Activated CD4-positive, alpha-beta T cell treated with anti-CD3 and anti-CD28 coated beads, Interleukin-2, amount 50 U/mL, for 24 hours (primary cell): ENCODE measurements at places on chromosomes 11 and 22.
A peak's percentile ranks its signal among the peaks of the same experiment; 100 is the strongest.

DNA sequence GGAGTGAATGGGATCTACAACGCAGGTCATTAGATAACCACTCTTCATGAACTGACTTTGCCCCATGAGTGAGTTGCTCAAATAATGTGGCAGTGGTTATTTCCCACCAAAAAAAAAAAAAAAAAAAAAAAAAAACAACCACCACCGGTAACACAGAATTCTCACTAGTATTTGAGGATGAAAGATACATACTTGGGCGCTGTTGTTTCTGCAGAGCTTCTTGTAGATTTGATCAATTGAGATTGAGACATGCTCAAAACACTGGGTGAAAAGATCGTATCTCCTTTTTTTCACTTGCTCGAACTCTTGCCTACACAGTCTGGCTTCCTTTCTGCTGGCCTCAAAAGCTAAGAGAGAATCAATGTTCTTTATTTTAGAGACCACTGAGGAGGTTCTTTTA is 44.1 kb downstream of the FAM118A start:
- no peak for DNase-seq

- DNase-seq: no peak
These were observed 67.3 kb upstream of the PRR5 start for GRCh38 chr22:44634426-44635321.

- no peak for DNase-seq
These were observed 3.8 kb downstream of the PRPF19 start for GRCh38 chr11:60902625-60903024.

DNA sequence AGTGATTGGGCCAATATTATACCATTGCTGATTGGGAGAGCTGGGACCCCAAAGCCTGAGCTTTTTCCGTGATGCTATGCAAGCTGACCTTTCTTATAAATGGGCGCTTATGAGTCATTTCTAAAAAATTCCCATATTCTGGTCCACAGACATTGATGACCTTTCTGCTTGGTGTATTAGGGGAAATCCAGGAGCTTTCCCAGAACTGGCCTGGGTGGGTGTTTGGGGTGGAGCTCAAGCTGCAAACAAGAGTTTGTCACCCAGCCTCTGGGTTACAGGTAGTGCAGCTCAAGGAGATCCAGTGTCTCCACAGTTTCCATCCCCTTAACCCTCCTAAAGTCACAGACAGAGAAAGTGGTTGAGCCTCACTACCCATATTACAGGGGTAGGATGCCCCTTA is 67.7 kb downstream of the CCDC81 start:
- DNase-seq: no peak

DNA sequence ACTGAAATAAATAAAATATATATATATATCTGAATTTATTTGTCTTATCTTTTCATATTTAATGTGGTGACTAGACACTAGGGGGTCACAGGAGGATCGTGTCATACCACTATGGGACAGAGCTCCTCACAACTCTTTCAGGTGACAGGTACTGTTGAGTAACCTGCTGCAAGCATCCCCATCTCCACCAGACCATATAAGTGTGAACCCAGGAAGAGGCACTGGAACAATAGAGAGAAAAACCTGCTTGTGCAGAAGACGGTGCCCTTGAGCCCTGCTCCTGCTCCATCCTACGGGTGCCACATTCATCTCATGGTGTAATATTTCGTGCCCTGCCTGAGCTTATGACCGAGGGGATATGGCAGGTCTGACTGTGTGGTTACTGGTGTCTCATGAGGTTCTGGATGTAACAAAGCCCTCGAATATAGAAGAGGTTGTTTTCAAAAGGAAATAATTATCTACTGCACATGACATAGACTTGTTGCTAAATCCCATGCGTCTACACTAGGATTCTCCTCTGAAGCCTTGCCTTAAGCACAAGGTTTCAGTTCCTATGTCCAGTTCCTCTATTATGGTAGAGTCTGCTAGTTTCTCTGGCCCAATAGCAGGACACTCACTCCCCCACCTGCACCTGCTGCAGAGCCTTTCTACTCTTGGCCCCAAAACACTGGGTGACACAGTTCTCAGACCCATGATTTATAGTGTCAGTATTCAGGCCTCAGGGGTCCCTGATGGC is 70.4 kb downstream of the GGTLC2 start:
- DNase-seq: no peak

DNA sequence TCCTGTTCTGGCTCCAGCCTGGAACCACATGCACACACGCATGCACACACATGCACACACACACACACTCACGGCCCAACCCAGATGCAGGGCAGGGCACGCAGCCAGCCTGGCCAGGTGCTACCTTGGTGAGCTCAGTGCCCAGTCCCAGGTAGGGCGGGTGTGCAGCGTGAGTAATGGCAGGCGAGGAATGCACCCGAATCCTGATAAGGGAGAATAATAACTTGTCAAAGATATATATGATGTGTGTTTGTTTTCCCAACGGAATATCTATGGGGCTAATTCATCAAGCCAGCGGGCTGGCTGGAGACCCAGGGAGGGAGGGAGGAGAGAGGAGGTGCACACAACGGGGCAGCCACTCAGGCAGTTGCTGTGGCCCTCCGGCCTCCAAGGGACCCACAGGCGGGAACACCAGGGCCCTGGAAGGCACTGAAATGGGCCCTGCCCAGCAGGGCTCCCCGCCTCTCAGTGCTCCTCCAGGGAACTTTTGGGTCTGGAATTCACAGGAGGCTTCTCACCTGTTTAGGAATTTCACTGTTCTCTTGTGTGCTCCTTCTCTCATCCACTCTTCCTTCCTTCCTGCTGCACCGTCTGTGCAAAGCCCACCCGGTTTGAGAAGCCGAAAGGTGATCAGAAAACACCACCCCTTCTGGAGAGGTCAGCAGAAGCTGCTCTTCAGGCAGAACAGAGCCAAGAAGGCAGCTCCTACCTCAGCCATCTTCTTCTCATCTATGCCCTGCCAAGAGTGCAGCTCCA is 79.0 kb downstream of the BUD13 start:
- no peak for DNase-seq

DNA sequence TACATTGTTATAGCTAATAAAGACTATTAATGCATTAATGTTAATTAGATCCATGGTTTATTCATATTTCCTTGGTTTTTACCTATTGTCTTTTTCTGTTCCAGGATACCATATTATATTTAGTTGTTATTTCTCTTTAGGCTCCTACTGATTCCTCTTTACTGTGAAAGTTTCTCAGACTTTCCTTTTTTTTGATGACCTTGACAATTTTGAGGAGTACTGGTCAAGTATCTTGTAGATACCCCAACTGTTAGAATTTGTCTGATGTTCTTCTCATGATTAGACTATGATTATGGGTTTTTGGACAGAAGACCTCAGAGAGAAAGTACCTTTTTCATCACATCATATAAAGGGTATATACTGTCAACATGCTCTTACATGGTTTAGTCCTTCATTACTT is 26.6 kb downstream of the EMSY start:
- no peak for DNase-seq

DNA sequence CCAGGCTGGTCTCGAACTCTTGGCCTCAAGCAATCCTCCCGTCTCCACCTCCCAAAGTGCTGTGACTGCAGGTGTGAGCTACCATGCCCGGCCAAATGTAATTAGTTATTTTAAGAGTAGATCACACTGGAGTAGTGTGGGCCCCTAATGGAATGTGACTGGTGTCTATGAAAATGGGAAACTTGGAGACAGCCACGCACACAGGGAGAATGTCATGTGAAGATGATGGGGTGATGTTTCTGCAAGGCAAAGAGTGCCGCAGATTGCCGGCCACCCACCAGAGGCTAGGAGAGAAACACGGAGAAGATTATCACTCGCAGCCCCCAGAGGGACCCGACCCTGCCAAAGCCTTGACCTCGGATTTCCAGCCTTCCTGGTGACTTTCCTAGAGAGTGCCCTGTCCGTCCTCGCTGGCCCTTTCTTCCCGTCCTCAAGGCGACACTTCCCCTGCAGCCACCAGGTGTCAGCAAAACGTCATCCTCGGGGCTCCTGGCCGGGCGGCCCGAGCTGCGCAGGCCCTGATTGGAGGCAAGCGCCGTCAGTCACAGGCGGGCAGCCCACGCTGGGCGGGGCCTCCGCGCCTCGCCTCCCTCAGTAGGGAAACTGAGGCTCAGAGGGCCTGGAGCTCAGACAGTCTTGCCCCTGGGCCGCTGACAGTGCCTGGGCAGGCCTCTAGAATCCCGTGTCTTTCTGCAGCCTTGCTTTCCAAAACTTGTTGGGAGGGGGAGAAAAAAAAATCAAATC is 16.3 kb downstream of the CRYBB2 start:
- DNase-seq: peak; percentile 43

GRCh38 chr22:32565002-32565339 is 90.4 kb downstream of the FBXO7 start:
- DNase-seq: no peak

DNA sequence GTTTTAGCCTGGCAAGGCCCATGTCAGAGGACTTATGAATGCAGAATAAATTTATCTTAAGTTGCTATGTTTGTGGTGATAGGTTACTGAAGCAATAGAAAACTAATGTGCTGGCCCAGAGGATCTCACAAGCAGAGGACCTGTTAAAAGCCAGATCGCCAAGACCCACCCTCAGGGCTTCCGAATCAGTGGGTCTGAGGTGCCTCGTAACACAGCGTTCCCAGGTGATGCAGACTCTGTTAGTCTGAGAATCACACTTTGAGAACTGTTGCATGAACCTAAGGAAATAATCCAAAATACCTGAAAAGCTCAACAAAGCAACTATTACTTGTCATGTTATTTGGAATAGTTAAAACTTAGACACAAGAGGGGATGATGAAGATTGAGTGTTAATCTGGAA is 6.7 kb upstream of the SCARF2 start:
- DNase-seq: no peak

DNA sequence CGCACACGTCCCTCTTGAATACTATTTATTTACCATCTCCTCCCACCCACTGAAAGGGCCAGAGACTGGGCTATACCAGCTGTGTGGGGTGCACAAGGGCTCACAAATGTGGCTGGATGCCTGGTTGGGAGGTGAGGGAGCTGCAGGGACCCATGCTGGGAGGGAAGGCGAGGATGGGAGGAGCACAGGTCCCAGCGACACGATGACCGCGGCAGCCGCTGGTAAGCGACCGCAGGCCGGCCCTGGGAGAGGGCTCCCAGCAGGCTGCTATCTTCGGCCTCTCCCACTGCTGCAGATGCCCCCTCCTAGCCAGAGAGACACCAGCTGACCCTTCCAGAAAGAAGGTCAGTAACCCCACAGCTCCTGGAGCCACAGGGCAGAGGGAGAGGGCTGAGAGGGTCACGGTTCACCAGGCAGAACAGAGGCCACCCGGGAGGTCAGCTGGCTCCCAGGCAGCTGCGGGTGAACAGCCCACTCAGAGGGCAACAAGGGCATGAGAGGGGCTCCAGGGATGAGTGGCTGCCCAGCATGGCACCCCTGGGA is 163.9 kb downstream of the CRYBB2 start:
- no peak for DNase-seq

GRCh38 chr11:26551186-26551801 is 20.8 kb downstream of the MUC15 start:
- no peak for DNase-seq

DNA sequence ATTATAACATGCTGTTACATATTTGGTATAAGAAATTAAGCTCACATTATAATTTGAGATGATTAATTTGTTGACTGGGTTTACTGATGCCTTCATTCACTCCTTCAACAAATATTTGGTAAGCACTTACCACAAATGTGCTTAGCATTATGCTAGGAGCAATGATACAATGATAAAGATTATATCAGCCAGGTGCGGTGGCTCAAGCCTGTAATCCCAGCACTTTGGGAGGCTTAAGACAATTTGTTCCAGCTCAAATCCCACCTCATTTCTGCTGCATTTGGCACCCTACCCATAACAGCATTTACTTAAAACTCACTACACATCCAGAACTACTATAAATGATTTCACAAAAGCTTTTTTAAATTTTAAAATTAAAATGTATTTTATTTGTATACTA is 1263.6 kb upstream of the RAG2 start:
- no peak for DNase-seq

DNA sequence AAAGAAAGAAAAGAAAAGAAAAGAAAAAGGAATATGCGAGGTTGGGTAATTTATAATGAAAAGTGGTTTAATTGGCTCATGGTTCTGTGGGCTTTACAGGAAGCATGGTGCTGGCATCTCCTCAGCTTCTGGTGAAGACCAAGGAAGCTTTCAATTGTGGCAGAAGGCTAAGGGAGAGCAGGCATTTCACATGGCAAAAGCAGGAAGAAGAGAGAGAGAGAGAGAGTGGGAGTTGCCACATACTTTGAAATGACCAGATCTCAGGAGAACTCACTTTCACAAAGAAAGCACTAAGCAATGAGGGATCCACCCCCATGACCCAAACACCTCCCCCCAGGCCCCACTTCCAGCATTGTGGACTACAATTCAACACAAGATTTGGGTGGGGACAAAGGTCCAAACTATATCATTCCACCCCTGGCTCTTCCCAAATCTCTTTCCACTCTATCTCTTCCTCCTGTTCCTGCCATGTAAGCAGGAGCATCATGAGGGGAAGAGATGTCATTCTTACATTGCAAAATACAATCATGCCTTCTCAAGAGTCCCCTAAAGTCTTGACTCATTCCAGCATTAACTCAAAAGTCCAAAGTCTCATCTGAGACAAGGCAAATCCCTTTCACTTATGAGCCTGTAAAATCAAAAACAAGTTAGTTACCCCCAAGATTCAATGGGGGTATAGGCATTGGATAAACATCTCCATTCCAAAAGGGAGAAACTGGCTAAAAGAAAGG is 38.9 kb downstream of the LINC01488 start:
- no peak for DNase-seq

DNA sequence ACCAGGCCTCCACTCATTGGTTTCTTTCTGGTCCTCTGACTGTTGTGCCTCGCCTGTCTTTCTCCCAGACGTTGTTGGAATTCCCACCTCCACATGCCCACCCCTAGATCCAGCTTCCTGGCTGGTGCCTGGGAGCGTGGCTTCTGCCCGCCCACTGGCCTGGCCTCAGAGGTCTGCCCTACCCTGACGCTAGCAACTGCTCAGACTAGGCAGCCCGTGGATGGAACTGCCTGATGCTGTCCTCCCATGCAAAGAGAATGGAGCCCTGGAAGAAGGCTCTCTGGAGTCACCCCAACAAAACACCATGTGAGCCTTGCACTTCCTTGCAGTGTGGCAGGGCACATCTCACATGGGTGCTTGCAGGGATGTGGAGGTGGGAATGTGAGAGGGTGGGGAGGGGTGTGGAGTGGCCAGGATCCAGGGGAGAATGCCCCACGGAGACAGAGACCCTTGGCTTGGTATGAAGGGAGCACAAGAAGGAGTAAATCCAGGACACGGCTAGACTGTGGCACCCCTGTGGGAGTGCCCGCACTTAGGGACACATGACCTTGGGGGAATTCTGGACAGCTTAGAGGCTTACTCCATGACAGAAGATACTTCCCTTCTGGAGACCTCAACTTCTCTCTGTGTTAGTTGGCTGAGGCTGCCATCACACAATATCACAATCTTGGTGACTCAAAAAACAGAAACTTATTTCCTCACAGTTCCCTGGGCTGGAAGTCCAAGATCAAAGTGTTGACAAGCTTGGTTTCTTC is 22.5 kb upstream of the ADA2 start:
- no peak for DNase-seq

DNA sequence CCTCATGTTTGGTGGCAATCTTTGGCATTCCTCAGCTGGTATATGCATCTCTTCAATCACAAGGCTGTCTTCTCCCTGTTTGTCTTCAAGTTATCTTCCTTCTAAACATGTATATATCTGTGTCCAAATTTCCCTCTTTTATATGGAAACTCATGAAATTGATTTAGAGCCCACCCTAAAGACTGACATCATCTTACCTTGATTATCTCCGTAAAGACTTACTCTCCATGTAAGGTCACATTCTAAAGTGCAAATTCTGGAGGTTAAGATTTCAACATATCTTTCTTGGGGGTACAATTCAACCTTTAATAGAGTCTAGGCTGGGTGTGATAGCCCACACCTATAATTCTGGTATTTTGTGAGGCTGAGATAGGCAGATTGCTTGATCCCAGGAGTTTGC is 215.8 kb upstream of the LRRC4C start:
- no peak for DNase-seq
